ENCODE measurements at places on chromosomes 2 and 18.

DNA sequence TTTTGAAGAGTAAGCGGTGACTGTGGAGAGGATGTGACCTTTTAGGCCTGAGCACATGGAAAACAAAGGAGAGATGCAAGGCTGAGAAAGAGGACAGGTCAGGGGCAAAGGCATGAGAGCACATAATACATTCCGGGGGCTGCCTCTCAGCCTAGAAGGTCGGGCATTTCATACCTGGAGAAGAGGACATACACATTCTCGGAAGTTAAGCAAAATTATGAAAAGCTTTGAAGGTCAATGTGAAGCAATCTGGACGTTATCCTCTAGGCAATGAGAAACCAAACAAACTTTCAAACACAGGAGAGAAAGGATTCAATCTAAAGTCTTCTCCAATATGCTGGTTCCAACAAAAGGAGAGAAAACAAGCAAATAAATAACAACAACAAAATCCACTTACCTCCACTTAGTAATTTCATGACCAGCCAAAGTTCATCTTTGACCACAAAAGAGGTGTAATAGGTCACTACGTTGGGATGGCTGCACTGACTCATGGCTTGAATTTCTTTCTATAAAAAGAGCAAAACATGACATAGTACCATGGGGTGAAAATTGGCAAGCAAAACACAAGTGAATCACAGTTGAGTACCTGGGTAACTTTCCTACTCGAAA lies 80.4 kb downstream of the STK39 start:
- DNase-seq = no peak

- DNase-seq = no peak
These were observed 88.2 kb downstream of the LONRF2 start for GRCh38 chr2:100234141-100234540.

DNA sequence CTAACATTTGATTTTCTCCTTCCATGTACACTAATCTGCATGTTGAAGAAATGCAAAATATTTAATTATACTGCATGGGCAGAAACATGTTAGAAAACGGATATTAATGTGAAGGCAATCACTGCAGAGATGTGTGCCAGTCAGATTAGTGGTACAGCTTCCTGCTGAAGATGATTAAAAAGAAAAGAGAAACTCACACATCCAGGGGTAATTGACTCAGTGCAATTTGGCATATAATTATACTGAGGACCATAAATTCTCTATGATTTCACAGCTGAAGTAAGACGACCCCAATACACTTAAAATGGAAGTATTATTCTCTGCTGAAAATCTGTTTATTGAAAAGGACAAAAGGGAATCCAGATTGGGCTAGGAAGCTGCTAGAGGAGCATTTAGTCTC lies 243.4 kb downstream of the TGIF1 start:
- DNase-seq = no peak

GRCh38 chr2:70354264-70354949 lies 52.5 kb upstream of the FAM136A start:
- no peak for DNase-seq

GRCh38 chr2:221377066-221377465 lies 195.0 kb downstream of the EPHA4 start:
- DNase-seq = no peak

- DNase-seq = no peak
These were observed 96.1 kb downstream of the PPP1R1C start for GRCh38 chr2:182081602-182082260.

DNA sequence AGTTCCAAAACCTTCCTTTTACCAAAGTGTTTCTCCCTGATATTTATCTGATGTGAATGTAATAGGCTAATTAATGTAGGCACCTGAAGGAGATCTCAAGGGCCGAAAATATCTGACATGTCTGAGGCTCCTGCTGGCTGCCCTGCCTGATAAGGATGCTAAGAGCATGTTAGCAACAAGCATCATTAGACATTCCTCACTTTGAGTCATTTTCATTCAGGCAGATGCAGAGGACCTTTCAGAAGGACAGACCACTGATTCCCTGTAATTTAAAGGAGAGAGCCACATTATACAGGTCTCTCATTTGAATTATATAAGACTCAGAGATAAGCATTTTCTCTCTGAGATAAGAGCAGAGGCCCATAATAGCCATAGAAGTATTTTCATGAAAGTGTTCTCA lies 222.4 kb upstream of the NCKAP5 start:
- DNase-seq = no peak

- DNase-seq = no peak
These were observed 81.3 kb upstream of the ACAA2 start for GRCh38 chr18:49894517-49895226.

GRCh38 chr2:16520891-16521290 lies 144.7 kb downstream of the CYRIA start:
- no peak for DNase-seq
